ENCODE measurements at places on chromosomes 12 and 14. TPM values are rescaled to one million over a fixed set of nuclear protein-coding genes. Genes with fewer than 3 reads are reported as not detected.

Gene PRR4
- total RNA-seq: 5.4 TPM

Gene NPFF
- not detected for total RNA-seq

Gene JKAMP
- total RNA-seq: 32.6 TPM

Gene EML5
- total RNA-seq: 2.0 TPM

Gene FGF6
- total RNA-seq: not detected

Gene TMEM119
- 43.2 TPM for total RNA-seq

Gene BHLHE41
- 5.7 TPM for total RNA-seq

Gene TGM1
- 9.5 TPM for total RNA-seq

Gene SMCO2
- not detected for total RNA-seq

Gene RTL1
- 8.8 TPM for total RNA-seq

Gene NFATC4
- total RNA-seq: 298 TPM

Gene TEX22
- total RNA-seq: 4.5 TPM

Gene TSPAN19
- 0.66 TPM for total RNA-seq

Gene SIVA1
- total RNA-seq: 70.9 TPM

Gene CLEC1B
- total RNA-seq: 0.51 TPM

Gene CELA1
- total RNA-seq: not detected
